ENCODE measurements at places on chromosomes 11 and 22. TPM values are rescaled to one million over a fixed set of nuclear protein-coding genes. Genes with fewer than 3 reads are reported as not detected.

ATP6V1E1 gene
- total RNA-seq, result 89.5 TPM

RASD2 gene
- total RNA-seq, result 0.19 TPM

OR8H1 gene
- not detected for total RNA-seq

GTSE1 gene
- total RNA-seq, result 54.2 TPM

JAM3 gene
- 7.8 TPM for total RNA-seq

HPX gene
- 1.2 TPM for total RNA-seq

ESAM gene
- 0.88 TPM for total RNA-seq

MS4A3 gene
- total RNA-seq, result not detected

LMNTD2 gene
- total RNA-seq, result 5.5 TPM

FAM227A gene
- 0.28 TPM for total RNA-seq

PRR5L gene
- total RNA-seq, result 14.6 TPM

TSGA10IP gene
- not detected for total RNA-seq

CD6 gene
- 298 TPM for total RNA-seq

SLC1A2 gene
- total RNA-seq, result 0.09 TPM

TIGD3 gene
- total RNA-seq, result 1.8 TPM

KLHDC7B gene
- total RNA-seq, result 45.5 TPM

All from activated T-cell treated with anti-CD3 and anti-CD28 coated beads, Interleukin-2, amount 50 U/mL, for 72 hours (primary cell).